ENCODE measurements at places on chromosomes 2 and 18.

DNA sequence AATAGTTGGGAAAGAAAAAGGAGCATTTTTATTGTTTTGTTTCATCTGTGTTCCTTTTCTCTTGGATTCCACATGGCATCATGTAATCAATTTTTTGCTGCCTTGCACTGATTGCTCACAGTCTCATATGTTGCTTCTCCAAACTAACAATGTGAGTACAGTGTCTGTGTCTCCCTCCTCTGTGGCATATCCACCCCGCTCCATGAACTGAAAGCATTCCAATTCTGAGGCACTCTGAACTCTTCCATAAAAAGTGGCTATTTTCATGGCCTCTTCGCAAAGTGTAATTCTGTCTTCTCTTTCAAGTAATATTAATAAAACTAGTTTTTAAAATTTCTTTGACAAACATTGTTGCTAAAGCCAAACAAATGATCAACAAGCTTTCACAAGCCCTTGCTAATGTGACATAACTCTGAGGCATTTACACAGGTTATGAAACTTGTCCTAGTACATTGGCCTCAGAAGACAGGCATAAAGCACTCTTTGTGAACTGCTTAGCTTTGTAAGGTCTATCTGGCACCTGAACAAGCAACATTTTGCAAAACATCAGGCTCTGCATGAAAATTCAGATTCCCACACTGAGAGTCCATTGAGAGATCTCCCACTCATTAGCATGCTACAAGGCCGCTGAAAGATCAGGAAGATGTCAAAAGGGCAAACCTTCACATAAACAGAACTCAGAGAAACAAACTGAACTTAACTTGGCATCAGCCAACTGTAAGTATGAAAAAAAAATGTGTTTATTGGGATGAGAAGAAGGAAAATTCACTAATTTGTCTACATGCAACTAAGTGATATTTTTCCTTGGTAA is 33.0 kb downstream of the GPR75 start:
- no peak for DNase-seq

DNA sequence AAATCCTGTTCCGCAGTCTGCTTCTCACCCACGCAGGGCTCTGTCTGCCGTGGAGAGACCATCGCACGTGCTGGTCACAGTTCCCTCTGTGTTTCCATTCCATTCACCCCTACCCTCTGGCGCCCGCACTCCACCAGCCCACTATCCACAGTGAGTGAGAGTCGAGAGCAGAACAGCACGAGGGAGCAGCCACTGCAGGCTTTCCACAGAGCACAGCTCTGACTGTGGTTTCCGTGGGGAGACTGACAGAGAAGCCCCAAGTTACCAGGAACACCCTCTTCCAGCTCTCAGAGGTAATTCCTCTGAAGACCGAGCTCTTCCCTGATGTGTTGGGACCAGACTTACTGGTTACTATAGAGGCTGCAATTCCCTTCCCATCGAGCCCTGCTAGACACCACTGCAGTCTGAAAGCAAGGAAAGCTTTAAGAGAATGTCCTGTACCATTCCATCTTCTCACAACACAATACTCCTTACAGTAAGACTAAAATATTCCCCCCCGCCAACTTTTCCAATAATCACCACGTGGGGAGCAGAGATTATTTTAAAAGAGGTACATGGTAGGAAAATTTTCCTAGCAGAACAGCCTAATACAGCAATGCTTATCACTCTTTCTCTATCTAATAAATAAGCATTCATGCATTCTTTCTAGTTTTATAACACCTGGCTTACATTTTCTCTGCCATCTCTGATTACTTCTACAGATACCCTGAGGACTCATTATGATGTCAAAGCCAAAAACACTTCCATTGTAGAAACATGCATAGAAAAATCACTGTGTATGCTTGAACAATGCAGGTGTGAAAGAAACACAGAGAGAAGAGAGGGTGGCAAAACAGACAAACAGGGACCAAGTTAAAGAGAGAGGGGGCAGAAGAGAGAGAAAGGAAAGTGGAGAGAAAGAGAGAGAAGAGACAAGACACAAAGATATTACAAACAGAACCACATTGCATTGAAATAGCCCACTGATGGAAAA is 4.7 kb downstream of the MYT1L start:
- DNase-seq, result no peak

DNA sequence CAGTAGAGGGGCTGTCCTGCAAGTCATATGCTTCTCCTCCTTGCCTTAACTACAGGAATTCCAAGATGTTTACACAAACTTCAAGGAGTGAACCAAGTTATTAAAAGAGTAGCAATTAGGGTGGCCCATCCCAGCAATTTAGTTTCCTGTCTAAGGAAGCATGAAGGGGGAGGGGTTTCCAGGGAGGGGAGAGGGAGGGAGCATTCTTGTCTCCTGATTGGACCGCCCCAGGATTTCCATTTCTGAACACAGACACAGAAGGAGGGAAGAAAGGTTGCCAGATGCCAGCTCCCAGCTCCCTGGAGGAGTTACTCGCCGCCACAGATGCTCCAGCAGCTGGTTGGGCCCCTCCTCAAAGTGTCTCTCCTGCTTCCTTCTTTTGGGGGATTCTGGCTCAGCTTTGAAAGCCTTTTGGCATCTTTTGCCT is 107.6 kb downstream of the TRIB2 start:
- DNase-seq, result peak; percentile 73

- DNase-seq, result peak; percentile 73
Measured at GRCh38 chr18:58781627-58782194, 83.0 kb upstream of the ZNF532 start.
